ENCODE measurements at places on chromosomes 1 and 21. TPM values are rescaled to one million over a fixed set of nuclear protein-coding genes. Genes with fewer than 3 reads are reported as not detected.

DNA sequence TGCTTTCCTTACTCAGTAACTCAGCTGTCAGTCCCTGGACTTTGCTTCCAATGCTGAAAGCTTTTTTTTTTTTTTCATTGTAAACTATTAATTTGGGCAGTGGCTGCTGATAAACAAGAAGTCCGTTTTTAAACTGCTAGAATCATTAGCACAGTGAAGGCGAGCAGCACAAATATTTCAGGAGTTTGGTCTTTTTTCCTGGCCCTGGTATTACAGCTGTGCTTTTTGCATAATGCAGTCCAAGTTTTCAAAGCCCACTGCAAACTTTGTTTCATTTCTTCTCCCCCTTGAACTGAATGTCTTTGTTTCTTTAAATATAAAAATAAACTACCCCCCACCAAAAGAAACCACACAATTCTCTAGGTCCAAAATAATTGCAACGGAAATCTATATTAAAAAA, 6.6 kb downstream of the GLIS1 start:
- ATAC-seq, result no peak

The SRRM1 gene
- total RNA-seq, result 80.8 TPM

DNA sequence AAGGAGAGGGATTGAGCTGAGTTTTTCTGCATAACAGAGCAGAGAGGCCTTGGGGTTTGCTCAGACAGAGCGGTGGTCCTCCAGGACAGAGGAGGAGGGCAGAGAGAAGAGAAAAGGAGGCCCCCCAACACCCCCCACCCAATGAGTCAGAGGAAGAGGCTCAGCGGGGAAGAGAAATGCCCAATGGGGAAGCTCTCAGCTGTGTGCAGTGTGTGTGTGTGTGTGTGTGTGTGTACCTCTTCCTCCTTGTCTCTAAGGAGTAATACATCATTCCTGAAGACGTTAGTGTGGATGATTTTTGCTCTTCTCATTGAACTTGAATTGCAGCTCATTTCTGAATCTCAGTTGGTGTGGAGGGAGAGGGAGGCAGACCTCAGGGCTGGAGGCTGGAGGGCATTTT, 8.7 kb downstream of the TMPRSS3 start:
- ATAC-seq, result no peak

DNA sequence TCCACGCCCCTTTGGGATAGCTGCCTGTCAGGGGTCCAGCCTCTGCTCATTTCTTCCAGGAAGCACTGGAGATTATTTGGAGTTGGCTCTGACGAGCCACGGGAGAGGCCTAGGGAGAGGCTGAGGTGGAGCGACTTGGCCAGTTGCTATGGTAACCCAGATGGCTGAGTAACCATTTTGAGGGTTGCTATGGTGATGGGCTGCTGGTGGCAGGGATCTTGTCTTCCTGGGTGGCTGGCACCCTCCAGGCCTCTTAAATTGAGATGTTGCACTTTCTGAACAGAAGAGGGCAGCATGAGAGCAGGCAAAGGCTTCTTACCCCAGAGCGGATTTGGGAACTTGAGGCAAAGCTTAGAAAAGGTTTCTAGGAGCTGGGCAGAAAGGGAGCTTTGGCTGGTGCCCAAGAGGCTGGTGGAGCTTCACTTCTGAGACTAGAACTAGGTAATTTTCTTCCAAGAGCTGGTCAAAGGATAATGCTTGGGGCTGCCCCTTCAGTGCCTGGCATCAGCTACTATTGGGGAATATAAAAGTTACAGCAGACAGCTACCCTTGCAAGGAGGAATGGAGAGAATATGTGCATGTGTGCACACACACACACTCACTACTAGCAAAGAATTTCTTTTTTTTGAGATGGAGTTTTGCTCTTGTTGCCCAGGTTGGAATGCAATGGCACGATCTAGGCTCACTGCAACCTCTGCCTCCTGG, 72.5 kb downstream of the NDUFS5 start:
- ATAC-seq, result peak; percentile 78

DNA sequence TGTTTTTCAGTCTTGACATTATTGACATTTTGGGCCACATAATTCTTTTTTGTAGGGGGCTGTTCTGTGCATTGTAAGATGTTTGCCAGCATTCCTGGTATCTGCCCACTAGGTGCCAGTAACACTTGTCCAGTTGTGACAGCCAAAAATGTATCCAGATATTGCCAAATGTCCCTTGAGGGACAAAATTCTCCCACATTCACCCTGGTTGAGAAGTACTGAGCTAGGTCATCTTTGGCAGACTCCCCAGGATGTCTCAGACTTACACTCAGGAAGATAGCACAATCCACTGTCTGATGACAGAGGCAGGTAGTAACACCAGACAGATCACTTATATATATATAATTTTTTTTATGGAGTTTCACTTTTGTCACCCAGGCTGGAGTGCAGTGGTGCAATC, 5.9 kb downstream of the CD48 start:
- ATAC-seq, result no peak
